Parietal lobe (tissue), 2 donors: ENCODE measurements at places on chromosomes 5 and 9. TPM values are rescaled to one million over a fixed set of nuclear protein-coding genes. Genes with fewer than 3 reads are reported as not detected.

The GNA14 gene
- 0.94 TPM for total RNA-seq

The PRSS3 gene
- not detected for total RNA-seq

The LIFR gene
- 63.5 TPM for total RNA-seq

The FGFR4 gene
- total RNA-seq: 4.1 TPM

The ADCY2 gene
- total RNA-seq: 23.2 TPM

The NRG2 gene
- total RNA-seq: 8.1 TPM

The FKBP15 gene
- 31.9 TPM for total RNA-seq

The VCAN gene
- total RNA-seq: 439 TPM
